ENCODE measurements at places on chromosomes 16 and 17.

DNA sequence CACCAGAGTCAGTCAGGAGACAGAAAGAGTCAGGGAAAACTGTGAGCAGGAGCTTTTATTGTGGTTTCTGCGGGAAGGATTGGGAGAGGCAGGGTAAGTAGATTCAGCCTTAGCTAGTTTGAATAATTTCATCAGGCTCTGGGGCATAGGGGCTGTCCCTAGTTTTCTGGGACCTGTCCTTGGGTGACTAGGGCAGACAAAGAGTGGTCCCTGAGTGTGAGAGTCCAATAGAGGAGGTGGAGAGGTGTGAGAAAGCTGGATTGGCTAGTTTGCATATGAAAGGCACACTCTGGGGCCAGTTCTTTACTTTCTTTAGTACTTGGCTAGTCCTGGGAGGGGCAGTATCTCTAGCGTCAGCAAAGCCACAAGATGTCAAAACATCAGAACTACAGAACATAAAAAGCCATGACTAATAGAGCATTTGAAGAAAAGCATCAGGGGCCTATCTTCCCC is 255.6 kb downstream of the HS3ST3A1 start:
- DNase-seq, result no peak

GRCh38 chr17:79650861-79651260 is 40.0 kb upstream of the RBFOX3 start:
- DNase-seq, result peak; percentile 4

DNA sequence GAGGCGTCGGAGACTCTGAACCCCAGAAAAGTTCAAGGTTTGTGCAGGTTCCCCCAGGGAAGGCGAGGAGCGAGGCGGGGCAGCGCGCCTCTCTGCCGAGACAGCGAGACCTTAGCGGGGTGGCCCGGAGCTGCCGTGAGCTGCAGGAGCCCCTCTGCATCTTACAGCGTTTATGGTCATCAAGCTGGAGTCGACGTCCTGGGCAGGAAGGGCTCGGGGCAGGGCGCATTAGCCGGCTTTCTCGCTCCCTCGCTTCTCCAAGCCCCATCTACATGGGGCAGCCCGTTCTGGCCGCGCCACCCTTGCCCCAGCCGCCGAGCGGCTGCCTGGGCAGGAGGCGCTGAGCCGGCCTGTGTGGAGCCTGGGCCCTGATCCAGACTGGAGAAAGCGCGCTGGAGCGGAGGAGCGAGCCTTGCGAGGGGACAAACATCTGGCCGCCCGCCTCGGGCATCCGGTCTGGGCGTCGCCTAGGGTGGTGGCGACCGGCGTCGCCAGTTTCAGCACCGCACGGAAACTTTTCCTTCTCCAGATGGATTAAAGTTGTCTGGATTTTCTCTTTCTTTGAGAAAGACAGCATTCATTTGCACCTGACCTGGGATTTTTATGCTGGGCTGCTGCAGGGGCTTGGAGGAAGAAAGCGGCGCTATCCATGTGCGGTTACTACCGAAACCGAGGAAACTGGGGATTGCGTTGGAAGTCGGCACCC is 750 bp downstream of the TMEM132E start:
- no peak for DNase-seq

- no peak for DNase-seq
Measured at GRCh38 chr16:87412371-87412995, 20.3 kb downstream of the MAP1LC3B start.

GRCh38 chr17:1379208-1379929 is 20.7 kb downstream of the YWHAE start:
- DNase-seq, result no peak

Measured in progenitor cell of endocrine pancreas (in vitro differentiated cells).